ENCODE measurements at places on chromosomes 11 and 22.

GRCh38 chr11:79102840-79103239 lies 338.0 kb downstream of the TENM4 start:
- DNase-seq: no peak

- no peak for DNase-seq
Measured at GRCh38 chr11:67433536-67434394, 3.7 kb downstream of the PTPRCAP start.

- no peak for DNase-seq
Measured at GRCh38 chr11:68145120-68145866, 24.1 kb upstream of the CHKA start.

GRCh38 chr11:7413961-7414915 lies 71.1 kb upstream of the OLFML1 start:
- peak; percentile 18 for DNase-seq

All from KBM-7 (cell line).